Hippocampal formation (tissue), 2 donors: ENCODE measurements at places on chromosomes 12 and 14.

- DNase-seq, result no peak
Observed at GRCh38 chr12:86261142-86261541, 5.0 kb upstream of the MGAT4C start.

DNA sequence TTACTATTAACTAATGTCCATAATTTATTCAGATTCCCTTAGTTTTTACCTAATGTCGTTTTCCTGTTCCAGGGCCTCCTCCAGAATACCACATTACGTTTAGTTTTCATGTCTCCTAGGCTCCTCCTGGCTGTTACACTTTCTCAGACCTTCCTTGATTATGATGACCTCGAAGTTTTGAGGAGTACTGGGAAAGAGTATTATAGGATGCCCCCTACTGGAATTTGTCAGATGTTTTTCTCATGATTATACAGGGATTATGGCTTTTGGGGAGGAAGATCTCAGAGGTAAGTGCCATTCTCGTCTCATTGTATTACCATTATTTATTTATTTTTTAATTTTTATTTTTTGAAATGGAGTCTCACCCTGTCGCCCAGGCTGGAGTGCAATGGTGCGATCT lies 17.7 kb upstream of the C1S start:
- no peak for DNase-seq

DNA sequence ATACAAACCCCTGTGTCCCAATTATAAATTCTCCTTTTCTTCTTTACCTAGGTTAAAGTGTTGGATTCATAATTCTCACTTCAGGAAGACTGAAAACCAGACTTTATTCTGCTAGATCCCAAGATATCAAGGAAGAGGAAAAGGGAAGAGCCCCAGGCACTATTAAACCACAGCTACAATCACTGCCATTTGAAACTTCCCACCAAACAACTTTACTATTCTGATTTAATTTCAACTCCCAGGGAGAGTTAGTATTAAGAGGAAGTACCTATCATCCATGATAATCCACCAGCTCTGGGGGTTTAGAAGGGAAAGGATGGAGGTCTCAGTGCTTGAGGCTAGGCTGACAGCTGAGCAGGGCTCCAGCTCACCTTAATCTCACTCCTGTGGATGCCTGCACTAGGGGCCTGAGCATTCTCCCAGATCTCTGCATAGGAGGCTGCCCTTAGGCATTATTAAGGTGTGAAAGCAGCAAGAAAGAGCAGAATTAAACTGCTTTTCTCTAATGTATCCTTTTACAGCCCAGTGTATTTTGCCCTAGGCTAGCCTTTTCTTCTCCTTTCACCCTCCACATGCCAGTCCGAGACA lies 52.9 kb downstream of the MYF5 start:
- no peak for DNase-seq

DNA sequence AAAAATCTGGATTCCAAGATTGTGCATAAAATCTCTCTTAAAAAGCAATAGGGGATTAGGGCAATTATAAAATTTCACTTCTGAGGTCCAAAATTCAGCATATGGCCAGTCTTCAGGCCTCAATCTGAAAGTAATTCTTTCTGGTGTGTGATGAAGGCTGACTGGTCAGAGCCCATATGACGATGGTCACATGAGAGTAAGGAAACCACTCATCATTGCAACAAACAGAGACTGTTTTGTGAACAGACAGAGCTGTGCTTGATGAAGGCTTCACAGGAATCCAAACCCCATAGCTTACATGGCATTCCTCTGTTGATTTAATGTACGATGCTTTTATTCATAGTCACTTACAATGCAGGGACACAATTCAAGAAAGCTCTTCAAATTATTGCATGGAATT lies 238.1 kb downstream of the APAF1 start:
- DNase-seq, result peak; percentile 88

GRCh38 chr12:116138781-116139180 lies 138.7 kb downstream of the MED13L start:
- DNase-seq, result no peak

DNA sequence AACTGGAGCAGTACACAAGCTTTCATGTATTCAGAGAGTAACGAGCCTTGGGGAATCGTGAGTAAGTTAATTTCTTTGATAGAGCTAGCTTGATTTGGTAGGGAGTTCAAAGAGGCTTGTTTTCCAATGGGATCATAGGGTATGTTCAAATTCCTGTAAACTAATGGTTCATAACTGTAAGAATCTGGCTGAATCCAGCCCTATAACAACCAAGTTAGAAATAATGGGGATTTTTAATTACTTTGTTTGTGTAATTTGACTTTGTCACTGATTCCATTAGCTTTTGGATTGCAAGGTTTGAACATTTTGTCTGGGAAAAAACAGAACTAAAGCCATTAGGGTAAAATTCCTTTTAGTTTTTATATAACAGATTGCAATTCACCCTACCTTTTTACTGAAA lies 94.0 kb downstream of the WNK1 start:
- DNase-seq, result no peak

GRCh38 chr12:113825705-113826104 lies 140.4 kb downstream of the RBM19 start:
- DNase-seq, result no peak

DNA sequence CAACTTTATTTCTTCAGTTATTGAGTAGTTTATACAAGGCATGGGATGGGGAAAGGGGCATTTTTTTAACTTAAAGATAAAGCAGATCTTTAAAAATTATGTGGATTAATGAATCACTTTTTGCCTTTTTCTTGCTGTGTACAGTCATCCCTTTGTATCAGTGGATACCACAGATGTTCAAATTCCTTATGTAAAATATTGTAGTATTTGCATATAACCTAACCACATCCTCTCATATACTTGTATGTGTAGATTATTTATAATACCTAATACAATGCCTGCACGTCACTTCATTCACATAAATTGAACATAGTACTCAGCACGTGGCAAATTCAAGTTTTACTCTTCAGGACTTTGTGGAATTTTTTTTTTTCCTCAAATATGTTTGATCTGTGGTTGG lies 66.5 kb upstream of the MON2 start:
- no peak for DNase-seq

DNA sequence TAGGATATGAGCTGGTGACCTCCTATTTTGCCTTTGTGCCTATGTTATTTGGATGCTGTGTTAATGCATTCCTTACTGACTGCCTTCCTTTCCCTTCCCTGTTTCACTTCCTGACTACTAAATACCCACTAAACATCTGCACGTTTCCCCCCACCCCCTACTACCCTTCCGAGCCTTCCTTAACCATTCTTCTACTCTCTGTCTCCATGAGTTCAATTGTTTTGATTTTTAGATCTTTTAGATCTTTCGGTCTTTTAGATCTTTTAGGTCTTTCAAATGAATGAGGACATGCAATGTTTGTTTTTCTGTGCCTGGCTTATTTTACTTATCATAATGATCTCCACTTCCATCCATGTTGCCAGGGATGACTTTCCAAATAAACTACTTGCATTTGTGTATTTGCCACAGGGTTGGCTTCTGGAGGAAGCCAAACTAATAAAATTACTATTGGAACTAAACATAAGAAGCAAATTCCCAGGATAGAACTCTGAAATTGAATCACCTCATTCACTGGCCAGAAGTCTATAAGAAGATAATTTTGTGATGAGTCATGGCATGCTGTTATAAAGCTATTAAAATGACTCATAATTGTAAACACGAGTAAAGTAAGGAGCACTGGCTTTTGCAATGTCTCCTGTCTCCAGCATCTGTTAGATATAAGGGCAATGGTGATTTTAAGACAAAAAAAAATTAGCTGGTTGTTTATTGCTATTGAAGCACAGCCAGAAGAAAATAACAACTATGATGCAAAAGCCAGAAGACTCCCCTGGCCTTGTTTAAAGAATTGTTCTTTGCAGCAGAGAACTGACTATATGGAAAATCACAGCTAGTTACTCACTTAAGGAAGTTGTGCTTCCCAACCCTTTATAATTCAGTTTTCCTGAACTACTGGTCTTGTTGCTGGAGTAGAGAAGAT lies 586.3 kb downstream of the LRFN5 start:
- no peak for DNase-seq

GRCh38 chr14:28886940-28887339 lies 120.4 kb downstream of the FOXG1 start:
- DNase-seq, result no peak

DNA sequence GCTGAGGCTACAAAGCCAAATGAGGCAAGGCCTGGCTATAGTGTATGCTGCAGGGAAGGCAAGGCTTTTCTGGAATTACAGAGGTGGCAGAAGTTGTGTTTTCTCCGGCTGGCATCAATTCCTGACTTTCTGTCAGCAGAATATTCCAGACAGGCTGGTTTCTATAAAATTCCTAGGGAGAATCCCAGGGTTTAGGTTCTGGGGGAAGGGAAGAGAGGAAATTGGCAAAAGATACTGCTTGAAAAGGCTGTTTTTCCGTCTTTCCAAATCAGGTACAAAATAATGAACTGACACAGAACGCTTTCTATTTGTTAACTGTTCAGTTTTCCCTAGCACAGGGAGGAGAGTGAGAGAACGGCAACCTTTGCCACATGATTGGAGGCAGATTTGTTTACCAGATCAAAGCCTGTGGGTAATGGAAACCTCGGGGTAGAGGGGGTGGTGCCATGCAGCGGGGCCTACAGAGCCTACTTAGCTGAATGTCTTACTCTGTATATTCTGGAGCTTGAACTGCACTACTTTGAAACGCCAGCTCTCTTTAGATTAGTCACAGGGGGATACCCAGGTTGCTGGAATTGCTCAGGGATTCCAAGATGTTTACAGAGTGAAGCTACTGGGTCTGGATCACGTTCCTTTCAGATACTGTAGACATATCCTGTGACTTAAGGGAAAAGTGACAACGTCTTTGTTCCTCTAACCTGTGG lies 65.8 kb upstream of the DACT1 start:
- DNase-seq, result no peak

- peak; percentile 86 for DNase-seq
Observed at GRCh38 chr14:104350463-104351185, 212.2 kb downstream of the KIF26A start.

GRCh38 chr14:97117693-97118092 lies 320.5 kb downstream of the VRK1 start:
- no peak for DNase-seq

DNA sequence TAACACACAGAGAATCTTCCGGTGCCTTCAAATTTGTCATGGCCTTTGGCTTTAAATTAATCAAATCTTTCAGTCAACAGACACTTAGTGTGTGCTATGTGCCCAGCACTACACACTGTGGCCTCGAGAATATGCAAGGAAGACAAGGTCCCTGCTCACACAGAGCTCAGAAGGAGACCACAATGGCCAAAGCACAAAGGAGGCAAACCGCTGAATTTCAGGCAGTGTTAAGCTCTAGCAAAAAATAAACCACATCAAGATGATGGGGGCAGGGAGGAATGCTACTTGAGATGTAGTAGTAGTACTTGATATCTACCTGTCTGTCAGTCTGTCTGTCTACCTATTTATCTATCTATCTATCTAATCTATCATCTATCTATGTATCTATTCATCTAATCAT lies 227.9 kb downstream of the TMEM132D start:
- DNase-seq, result no peak

GRCh38 chr14:89399594-89400068 lies 17.4 kb downstream of the FOXN3 start:
- DNase-seq, result peak; percentile 31

DNA sequence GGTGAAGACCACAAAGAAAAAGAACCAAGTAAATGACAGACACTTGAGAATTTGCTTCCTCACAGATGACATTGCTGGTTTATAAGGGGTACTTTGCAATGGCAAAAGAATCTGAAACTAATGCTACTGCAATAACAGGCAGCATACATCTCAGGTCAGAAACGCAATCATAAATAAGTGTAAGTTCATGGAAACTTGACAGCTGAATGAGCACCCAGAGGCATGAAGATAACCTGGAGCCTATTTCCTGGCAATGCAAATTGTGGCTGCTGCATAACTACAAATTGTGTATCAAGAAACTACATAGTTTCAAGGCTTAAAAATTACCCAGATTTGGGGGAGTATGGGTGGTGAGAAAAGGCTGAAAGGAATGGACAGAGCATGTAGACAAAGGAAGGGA lies 8.5 kb upstream of the MYO1A start:
- DNase-seq, result no peak

DNA sequence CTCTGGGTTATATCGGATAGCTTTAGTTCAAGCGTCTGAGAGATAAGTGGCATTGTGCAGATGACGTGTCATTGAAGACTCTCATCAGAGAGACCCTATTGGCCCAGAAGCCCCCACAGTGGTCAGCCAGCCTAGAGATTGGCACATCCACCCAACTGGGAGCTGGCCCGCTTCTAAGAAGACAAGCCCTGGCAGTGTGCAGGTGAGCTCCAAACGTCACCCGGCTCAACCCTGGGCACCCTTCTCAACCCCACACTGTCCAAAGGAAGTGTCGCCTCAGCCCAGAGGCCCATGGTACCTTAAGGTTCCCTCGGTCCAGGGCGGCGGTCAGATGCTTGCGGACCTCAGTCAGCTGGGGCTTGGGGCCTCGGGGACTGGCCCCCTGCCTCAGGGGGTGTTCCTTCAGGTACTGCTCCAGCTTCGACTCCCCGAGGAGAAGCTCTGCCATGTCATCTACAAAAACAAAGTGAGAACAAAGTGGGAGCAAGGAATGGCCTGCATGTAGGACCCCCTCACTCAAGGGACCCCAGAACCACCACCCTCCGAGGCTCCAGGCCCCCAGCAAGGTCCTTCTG lies 30.3 kb downstream of the TTC7B start:
- DNase-seq, result no peak

DNA sequence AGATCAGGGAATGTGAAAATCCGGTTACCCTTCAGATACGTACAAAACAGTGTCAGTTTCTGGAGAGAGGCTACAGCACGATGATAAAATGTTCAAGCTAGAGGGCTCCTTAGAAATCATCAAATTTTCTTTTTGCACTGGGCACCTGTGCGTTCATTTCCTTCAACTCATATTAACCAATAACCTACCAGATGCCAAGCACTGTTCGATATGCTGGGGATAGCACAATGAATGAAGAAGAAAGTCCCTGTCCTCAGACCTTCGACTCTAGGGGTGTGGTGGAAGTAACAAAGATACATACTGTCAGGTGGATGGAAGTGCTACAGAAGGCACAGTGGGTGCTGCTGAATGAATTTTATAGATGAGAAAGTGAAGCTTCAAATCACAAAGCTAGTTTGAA lies 172.3 kb downstream of the FOXN3 start:
- DNase-seq, result no peak

DNA sequence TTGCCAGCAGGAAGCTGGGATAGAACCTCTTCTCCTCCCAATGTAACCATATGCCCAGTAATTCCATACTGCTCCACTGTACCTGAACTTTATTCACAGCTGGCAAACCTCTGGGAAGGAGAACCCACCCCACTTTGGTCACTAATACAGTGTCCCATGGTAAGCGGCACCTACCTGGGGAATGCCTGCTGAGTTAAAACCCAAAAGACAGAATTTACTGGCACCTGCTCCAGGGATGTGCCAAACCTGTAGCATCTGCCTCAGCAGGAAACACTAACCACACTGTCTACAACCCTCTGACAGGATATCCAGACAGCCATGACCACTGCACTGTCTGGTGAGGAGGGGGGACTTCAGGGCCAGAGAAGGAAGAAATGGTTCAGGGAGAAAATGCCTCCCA lies 26.6 kb downstream of the DDX24 start:
- no peak for DNase-seq
